GM23248 (cell line): ENCODE measurements at places on chromosomes 5 and 9. TPM values are rescaled to one million over a fixed set of nuclear protein-coding genes. Genes with fewer than 3 reads are reported as not detected.

DMGDH gene
- total RNA-seq = 0.38 and 1.6 TPM in 2 replicates

RACK1 gene
- 2,598 and 3,224 TPM in 2 replicates for total RNA-seq

JAK2 gene
- total RNA-seq = 6.5 and 6.7 TPM in 2 replicates

GFRA3 gene
- not detected in 2 replicates for total RNA-seq

IRX2 gene
- 30.6 and 38.1 TPM in 2 replicates for total RNA-seq

FRRS1L gene
- total RNA-seq = under 0.01 TPM in 1 of 2 replicates, not detected in the other

INSL4 gene
- total RNA-seq = not detected in 2 replicates

CNTNAP3 gene
- not detected in 2 replicates for total RNA-seq

SHOC1 gene
- not detected in 2 replicates for total RNA-seq

MYOT gene
- total RNA-seq = not detected in 2 replicates

CXCL14 gene
- 1.3 TPM in 1 of 2 replicates, not detected in the other for total RNA-seq

SUB1 gene
- 200 and 350 TPM in 2 replicates for total RNA-seq

SMIM33 gene
- total RNA-seq = not detected in 2 replicates

ANGPTL2 gene
- total RNA-seq = 9.0 and 12.3 TPM in 2 replicates

FSTL4 gene
- total RNA-seq = not detected in 2 replicates

TAF1L gene
- not detected in 2 replicates for total RNA-seq

PCA3 gene
- total RNA-seq = not detected in 2 replicates

ARSI gene
- total RNA-seq = 4.2 and 4.3 TPM in 2 replicates

IL17B gene
- total RNA-seq = not detected in 2 replicates
